ENCODE measurements at places on chromosomes 7 and 10. TPM values are rescaled to one million over a fixed set of nuclear protein-coding genes. Genes with fewer than 3 reads are reported as not detected.

- H3K27me3 ChIP-seq: no peaks in the 10 kb centered on the region
- H3K4me3 ChIP-seq: no peak overlapping the region
- H3K27ac ChIP-seq: no peak overlapping the region
These were observed 113.9 kb upstream of the NPS start for GRCh38 chr10:127435246-127435645.

GRCh38 chr7:158530800-158531609 lies 56.6 kb downstream of the PTPRN2 start:
- no peaks in the 10 kb centered on the region for H3K4me1 ChIP-seq
- no peak overlapping the region for H3K27ac ChIP-seq
- H3K36me3 ChIP-seq: no peaks in the 10 kb centered on the region
- no peaks in the 10 kb centered on the region for H3K27me3 ChIP-seq
- no peak for DNase-seq

GRCh38 chr10:130336617-130337304 lies 200.6 kb downstream of the GLRX3 start:
- H3K36me3 ChIP-seq: no peaks in the 10 kb centered on the region
- DNase-seq: no peak
- H3K27ac ChIP-seq: no peak overlapping the region
- H3K4me1 ChIP-seq: no peaks in the 10 kb centered on the region
- no peaks in the 10 kb centered on the region for H3K27me3 ChIP-seq
- no peak overlapping the region for H3K4me3 ChIP-seq

DNA sequence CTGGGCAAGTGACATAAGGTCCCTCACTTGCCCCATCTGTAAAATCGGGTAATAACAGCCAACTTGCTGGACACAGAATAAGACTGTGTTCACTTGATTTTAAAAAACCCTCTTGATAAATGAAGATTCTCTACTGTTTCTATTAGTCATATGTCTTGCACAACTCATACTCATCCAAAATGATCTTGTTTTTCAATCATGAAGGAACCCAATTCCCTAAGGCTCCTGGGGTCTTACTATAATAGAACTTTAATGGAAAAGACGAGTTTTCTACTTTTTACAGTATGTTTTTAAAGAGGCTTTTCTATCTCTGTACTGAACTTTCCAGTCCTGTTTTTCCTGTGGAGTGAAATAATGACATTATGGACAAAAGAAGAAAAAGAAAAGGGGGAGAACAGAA lies 103.8 kb downstream of the ARID5B start:
- peaks cover 93% of the 10 kb centered on the region for H3K4me1 ChIP-seq
- no peak overlapping the region for H3K4me3 ChIP-seq
- no peaks in the 10 kb centered on the region for H3K27me3 ChIP-seq
- no peak for DNase-seq
- peaks cover 73% of the 10 kb centered on the region for H3K36me3 ChIP-seq

- no peak overlapping the region for H3K27ac ChIP-seq
- peaks cover 3% of the 10 kb centered on the region for H3K36me3 ChIP-seq
- H3K4me3 ChIP-seq: no peak overlapping the region
- H3K27me3 ChIP-seq: peaks cover 14% of the 10 kb centered on the region
These were observed 60.2 kb upstream of the NRBF2 start for GRCh38 chr10:63072951-63073350.

- H3K4me3 ChIP-seq: no peak overlapping the region
- no peak overlapping the region for H3K27ac ChIP-seq
- no peak for DNase-seq
- peaks cover 28% of the 10 kb centered on the region for H3K4me1 ChIP-seq
- peaks cover 8% of the 10 kb centered on the region for H3K27me3 ChIP-seq
These were observed 41.8 kb downstream of the PDLIM1 start for GRCh38 chr10:95248989-95249388.

DNA sequence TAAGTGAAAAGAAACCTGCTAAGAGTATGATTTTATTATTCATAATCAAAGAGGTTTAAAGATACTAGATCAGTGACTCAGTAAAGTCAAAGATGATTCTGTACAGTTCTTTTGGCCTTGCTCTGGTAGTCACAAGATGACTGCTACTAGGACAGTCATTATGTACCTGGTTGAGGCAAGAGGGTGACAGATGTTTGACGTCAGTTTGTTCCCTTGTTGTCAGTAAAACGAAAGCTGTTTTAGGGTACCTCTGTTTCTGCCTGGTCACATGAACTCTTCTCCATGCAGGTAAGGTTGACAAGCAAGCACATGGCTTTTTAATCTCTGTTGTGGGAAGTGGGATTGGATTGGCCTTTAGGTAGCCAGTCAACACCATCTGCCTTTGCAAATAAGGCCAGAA lies 308.0 kb downstream of the EXOC4 start:
- DNase-seq: no peak
- H3K4me1 ChIP-seq: no peaks in the 10 kb centered on the region
- H3K36me3 ChIP-seq: no peaks in the 10 kb centered on the region

GRCh38 chr10:44339218-44339617 lies 45.7 kb downstream of the CXCL12 start:
- H3K36me3 ChIP-seq: no peaks in the 10 kb centered on the region
- DNase-seq: no peak
- H3K27me3 ChIP-seq: no peaks in the 10 kb centered on the region
- no peak overlapping the region for H3K4me3 ChIP-seq
- no peaks in the 10 kb centered on the region for H3K4me1 ChIP-seq
- H3K27ac ChIP-seq: no peak overlapping the region

- H3K27ac ChIP-seq: no peak overlapping the region
- no peak for DNase-seq
- H3K4me3 ChIP-seq: no peak overlapping the region
- H3K4me1 ChIP-seq: no peaks in the 10 kb centered on the region
- peaks cover 2% of the 10 kb centered on the region for H3K27me3 ChIP-seq
These were observed 84.3 kb upstream of the CACNA2D1 start for GRCh38 chr7:82527851-82528250.

GRCh38 chr10:117514971-117515370 lies 27.6 kb upstream of the EMX2 start:
- H3K4me1 ChIP-seq: no peaks in the 10 kb centered on the region
- DNase-seq: no peak
- peaks cover 8% of the 10 kb centered on the region for H3K27me3 ChIP-seq
- no peaks in the 10 kb centered on the region for H3K36me3 ChIP-seq
- no peak overlapping the region for H3K4me3 ChIP-seq

DNA sequence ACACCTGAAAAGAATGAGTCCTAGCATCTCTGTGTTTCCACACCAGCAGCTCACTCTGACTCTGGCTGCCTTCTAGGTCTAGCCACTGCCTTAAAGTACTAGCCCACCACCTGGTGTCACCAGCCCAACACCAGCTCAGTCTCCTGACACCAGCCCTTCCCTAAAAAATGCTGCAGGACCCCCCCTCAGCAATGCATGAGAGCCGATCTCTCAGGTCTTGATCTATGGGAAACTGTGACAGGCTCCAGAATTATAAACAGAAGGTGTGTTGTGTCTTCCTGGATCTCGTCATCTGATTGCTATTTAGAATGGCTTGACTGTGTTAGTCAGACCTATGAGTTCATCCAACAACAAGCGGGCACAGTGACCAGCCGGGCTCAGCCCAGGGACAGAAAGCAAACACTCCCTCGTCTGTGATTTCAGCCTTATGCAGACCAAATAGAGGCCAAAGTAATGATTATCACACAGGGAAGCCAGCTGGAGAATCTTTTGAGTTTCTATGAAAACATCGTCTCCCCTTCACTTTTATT lies 66.6 kb downstream of the CUBN start:
- peaks cover 42% of the 10 kb centered on the region for H3K4me1 ChIP-seq

DNA sequence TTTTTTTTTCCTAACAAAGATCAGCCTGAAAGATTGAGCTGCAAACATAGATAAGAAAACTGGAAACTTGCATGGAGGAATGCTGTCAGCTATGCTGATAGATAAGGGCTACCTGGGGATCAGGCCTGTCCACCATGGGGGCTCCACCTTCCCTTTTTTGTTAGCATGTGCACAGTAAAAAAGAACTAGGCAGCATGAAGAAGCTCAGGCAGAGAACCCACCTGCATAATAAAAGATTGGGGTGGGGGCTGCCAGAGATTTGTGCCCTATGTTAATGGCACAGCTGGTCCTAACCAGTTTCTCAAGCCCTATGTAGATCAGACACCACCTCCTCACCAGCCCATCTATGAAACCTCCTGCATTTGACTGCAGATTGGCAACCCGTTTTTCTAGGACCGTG lies 45.4 kb upstream of the CACNB2 start:
- H3K4me1 ChIP-seq: no peaks in the 10 kb centered on the region
- H3K27me3 ChIP-seq: peaks cover 2% of the 10 kb centered on the region
- H3K36me3 ChIP-seq: no peaks in the 10 kb centered on the region
- DNase-seq: no peak
- H3K4me3 ChIP-seq: no peak overlapping the region

- no peaks in the 10 kb centered on the region for H3K27me3 ChIP-seq
- H3K27ac ChIP-seq: no peak overlapping the region
- H3K4me3 ChIP-seq: no peak overlapping the region
These were observed 77.2 kb downstream of the EXOC4 start for GRCh38 chr7:133330085-133330484.

DNA sequence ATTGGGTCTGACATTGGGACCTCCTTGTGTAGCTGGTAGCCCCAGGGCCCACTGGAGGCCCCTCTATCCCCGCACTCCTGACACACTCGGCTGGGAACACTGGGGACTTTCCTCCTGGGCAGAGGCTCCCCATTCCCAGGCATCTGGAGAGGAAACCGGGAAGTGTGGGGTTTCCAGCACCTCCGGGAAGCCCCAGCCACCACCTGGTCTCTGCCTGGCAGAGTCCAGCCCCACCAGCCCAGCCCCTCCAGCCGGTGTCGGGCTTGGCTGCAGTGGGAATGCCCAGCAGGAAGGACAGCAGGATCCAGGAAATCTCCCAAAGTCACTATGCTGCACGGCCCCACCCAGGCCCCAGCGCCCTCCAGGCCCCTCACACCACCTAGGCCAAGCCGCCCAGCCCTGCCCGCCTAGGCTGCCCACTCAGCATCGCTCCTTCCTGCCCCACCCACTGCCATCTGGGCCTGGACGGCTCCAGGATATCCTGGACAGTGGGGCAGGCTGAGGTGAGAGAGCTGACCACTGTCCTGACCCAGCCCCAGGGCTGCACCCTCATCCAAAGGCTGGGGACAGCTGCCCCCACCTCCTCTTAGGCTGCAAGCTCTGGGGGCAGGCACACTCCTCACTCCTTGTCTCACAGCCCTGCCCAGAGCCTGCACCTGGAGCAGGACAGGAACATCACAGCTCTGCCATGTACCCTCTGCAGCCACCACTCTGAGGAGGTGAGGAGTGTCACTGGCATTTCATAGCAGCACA lies 11.8 kb downstream of the RASGEF1A start:
- DNase-seq: no peak
- H3K36me3 ChIP-seq: no peaks in the 10 kb centered on the region
- H3K27ac ChIP-seq: no peak overlapping the region
- H3K27me3 ChIP-seq: peaks cover 5% of the 10 kb centered on the region
- H3K4me3 ChIP-seq: no peak overlapping the region

DNA sequence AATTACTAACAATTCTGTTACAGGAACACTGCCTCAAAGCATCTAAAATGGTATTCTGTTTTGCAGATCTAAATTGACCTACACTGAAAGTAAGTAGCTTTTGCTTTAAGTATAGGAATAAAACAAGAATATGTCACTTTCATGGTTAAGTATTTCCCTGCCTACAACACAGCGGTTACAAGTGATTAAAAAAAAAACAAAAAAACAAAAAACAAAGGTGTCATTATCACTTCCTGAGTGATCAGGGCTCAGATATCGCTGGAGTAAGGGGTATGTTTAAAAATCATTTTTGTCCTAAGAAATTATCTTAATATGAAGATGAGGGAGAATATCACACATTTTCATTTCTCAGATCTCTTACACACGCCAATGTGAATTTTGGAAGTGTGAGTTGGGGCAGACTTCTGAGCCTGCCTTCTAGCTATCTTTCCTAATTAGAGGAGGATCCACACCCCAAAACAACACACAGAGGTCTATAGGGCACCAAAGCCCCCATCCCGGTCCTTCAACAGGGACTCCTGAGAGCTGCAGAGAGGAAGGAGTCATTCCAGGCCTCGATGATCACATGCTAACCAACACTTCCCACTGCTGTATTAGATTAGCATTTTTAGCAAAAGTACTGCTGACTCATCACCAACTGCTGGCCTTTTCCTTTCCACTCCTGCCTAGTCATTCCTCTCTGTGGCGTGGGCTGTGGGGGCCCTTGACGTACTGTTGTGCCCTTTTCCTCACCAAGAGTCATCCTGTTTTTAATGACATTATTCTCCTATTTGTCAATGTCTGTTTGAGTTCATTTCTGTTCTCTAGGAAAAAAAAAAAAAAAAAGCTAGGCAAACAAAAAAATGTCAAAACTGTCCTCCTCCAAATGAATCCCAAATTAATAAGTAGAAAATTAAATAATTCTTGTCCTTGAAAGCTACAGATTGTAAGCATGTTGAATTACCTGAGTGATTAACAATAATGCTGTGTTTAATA lies 31.2 kb downstream of the PRTFDC1 start:
- peak overlapping the region; percentile 53 for H3K4me3 ChIP-seq
- DNase-seq: peak; percentile 33
- H3K27me3 ChIP-seq: no peaks in the 10 kb centered on the region

DNA sequence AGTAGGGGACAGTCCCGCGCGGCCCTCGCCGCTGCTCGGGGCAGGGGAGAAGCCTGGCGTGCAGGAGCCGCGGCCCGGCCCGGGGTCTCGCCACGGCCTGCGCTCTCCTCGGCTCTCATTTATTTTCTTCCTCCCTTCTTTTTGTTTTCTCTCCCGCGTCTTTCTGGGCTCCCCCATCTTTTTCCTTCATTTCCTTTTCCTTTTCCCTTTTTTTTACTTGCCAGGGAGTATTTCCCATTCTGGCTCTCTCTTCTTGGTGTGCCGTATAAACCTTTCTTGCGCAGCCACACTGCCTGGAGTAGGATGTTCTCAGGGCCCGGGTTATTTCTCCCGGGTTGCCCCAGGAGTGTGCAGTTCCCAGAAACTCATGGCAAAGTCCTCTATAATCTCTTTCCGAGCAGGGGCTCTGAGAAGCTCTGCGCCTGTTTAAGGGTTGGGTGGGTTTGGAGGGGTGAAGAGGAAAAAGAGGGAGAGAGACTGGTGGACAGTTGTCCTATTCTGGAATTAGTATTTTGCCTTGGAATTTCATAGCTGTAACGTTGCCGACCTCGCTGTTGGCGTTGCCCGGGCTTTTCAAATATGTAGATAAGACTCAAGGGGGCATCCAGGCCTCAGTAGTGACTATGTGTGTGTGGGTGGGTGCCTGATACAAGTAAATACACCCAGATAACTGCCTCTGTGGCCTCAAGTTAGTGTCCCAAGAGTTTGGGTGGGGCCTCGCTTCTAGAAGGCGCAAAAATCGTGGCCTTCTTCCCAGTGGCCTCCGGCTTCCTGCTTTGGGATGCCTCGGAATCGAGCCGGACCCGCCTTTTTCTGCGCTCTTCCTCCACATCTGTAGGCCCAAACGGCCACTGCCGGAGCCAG lies 4.3 kb upstream of the ZNF503 start:
- peak overlapping the region; percentile 5 for H3K4me3 ChIP-seq
- peak overlapping the region; percentile 34 for H3K27ac ChIP-seq
- H3K4me1 ChIP-seq: peaks cover 29% of the 10 kb centered on the region
- DNase-seq: no peak
- peaks cover 7% of the 10 kb centered on the region for H3K36me3 ChIP-seq

The PLCE1 gene
- total RNA-seq: not detected

The ESYT2 gene
- total RNA-seq: 59.1 TPM

The SLC26A3 gene
- total RNA-seq: not detected

The PDK4 gene
- not detected for total RNA-seq

The ZNF804B gene
- not detected for total RNA-seq

The VAX1 gene
- not detected for total RNA-seq

The ACTL6B gene
- not detected for total RNA-seq

The HECW1 gene
- total RNA-seq: not detected

The APBB1IP gene
- 43.6 TPM for total RNA-seq

The PPP1R3C gene
- total RNA-seq: not detected
